ENCODE measurements at places on chromosomes 2 and 18. TPM values are rescaled to one million over a fixed set of nuclear protein-coding genes. Genes with fewer than 3 reads are reported as not detected.

Gene IL18R1
- total RNA-seq: 12.4 TPM

Gene DLX1
- not detected for total RNA-seq

Gene GDF7
- total RNA-seq: 11.0 TPM

Gene RAD51AP2
- not detected for total RNA-seq

Gene SH2D6
- 0.75 TPM for total RNA-seq

Gene ATOH8
- total RNA-seq: 21.8 TPM

Gene NT5C1B
- not detected for total RNA-seq

Gene HPCAL1
- total RNA-seq: 17.5 TPM

Gene CTAGE1
- not detected for total RNA-seq

Gene C18orf32
- total RNA-seq: 37.9 TPM

Gene ITPRIPL1
- total RNA-seq: 1.7 TPM

Gene DSG1
- 0.13 TPM for total RNA-seq

- DNase-seq: no peak
These were observed 15.9 kb upstream of the SOS1 start for GRCh38 chr2:39136799-39137198.

DNA sequence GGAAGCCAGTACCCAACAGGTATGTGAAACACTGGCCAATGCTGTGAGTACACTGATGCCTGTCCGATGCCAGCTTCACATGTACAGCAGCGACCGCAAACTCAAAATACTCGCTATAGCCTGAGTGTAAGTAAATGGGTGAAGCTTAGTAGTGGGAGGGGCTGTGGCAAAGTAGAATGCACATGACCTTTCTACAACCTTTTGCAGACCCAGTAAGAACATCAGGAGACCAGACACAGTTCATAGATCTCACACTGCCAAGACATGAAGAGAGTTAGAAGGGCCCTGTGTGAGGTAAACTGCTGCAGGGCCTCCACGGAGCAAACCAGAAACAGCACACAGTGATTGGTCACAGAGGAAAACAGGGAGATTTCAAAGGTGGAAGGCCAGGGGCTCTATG is 9.1 kb upstream of the UBXN4 start:
- no peak for DNase-seq

- DNase-seq: peak; percentile 46
These were observed 36.2 kb downstream of the EIF2AK3 start for GRCh38 chr2:88590998-88591613.

GRCh38 chr18:79748321-79749180 is 49.2 kb upstream of the KCNG2 start:
- DNase-seq: no peak

DNA sequence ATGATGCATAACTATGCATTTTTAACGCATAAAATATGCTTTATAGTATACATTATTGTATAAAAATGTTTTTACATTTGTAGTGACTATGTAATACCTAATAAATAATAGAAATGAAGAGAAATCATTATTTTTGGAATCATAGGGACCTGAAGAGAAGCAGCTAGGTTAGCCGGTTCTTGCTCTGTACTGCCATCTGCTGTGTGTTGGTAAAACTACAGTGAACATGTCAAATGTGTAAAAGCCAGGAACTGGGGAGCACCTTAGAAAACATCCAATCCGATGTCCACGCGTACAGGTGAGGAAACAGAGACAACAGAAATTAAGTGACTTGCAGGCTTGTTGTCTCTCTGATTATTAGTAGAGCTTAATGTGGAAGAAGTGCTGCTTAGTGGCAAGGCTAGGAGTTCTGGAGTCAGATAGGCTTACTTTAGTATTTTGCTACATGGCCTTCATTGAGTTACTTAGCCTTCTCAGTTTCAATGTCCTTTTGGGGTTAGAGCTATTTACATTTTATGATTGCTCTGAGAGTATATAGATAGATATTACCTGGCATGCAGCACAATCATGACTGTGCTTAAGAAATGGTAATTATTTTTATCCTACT is 386.5 kb downstream of the DLGAP1 start:
- peak; percentile 46 for DNase-seq

- no peak for DNase-seq
These were observed 58.7 kb downstream of the L3MBTL4 start for GRCh38 chr18:6355789-6356589.

- DNase-seq: no peak
These were observed 10.9 kb downstream of the RBMS1 start for GRCh38 chr2:160482673-160483072.

GRCh38 chr2:17719562-17720371 is 33.8 kb downstream of the SMC6 start:
- no peak for DNase-seq

- DNase-seq: no peak
These were observed 9.1 kb downstream of the TNP1 start for GRCh38 chr2:216850665-216851322.

DNA sequence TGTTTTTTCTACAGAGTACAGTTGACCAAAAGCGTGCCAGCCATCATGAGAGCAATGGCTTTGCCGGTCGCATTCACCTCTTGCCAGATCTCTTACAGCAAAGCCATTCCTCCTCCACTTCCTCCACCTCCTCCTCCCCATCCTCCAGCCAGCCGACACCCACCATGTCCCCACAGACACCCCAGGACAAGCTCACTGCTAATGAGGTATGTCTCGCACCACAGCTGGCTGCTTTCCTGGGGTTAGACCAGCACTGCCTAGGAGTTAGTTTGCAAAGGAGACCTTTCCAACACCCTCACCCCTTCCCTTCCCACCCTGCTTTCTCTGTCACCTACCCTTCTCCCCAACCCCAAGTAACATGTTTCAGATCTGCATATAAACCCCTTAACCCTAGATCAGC is 120.3 kb upstream of the IL1R2 start:
- no peak for DNase-seq

DNA sequence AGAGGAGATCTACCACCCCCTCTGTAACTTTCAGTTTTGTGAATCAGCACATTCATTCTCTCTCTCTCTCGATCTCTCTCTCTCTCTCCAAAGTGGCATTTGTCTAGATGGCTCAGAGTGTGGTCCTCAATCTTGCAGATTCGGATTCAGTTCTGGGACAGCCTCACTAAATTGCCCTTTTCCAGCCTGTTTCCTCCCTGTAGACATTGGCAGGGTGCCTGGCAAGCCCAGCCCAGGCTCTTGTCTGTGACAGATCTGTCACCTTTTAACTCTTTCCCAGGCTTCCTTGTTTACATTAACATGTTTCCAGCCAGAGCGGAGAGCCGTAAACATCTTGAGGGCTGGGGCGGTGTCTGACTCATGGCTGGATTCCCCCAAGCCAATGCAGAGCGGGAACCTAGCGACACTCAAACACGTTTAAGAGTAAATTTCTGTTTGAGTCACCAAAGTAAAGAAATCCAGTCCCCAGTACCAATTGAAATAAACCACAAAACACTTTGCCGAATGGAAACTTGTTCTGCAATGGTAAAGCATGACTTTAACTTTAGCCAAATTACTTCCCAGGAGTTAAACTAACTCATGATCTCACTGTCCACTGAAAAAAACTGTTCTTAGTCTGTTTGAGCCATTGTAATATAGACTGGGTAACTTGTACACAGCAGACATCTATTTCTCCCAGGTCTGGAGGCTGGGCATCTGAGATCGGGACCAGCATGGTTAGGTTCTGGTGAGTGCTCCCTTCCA is 6.6 kb upstream of the CYP27C1 start:
- peak; percentile 85 for DNase-seq

DNA sequence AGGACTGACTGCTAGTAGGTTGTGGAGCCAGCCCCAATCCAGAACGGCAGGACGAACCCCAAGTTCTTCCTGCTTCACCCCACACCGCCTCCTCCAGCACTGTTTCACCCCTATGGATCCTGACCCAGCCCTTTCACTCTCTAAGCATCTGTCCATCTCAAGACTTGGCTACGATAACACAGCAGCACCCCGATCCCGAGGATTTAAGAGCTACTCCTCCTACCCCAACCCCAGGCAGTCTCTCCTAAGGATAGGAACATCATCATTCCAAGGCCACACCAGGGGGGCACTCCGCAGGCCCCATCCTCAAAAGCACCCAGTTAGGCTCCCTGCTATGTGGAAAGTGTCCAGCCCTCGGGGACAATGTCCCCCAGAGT is 645 bp downstream of the KCTD18 start:
- no peak for DNase-seq

- no peak for DNase-seq
These were observed 299.4 kb upstream of the ID2 start for GRCh38 chr2:8382485-8382884.

DNA sequence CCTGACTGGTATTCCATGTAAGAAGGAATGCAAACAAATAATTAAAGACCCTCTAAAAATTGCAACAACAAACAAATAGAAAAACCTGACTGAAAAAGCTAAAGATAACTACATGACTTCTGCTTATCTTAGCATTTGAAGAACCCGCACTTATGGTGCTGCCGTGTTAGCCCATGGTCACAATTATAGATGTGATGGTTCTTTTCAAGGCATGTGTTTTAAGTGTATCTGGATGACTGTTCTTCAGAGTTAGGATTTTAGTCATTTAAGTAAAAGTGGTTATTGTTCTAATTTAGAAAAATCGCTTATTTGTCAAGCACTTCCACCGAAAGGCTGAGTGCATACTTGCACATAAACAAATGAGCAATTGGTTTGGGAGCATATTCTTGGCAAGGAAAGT is 77.3 kb downstream of the CPS1 start:
- DNase-seq: no peak

- DNase-seq: no peak
These were observed 50.3 kb upstream of the ZBTB7C start for GRCh38 chr18:48459465-48459864.

GRCh38 chr2:72292433-72292832 is 144.8 kb upstream of the CYP26B1 start:
- no peak for DNase-seq

DNA sequence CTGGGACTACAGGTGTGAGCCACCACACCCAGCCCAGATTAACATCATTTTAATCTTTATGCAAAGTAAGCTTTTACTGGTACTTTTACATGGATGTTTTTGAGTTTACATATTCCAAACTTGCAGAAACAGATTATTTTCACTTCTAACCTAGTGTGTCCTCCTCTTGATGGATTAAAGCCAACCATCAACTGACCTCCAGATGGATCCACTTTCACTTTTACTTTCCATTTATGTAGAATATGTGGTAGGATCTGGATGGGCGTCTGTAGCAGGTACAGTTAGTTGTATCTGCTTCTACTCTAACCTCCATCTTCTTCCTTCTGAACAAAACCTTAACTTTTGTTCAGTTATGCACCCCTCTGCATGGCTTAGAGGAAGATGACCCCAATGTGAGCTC is 264.1 kb downstream of the CDH20 start:
- DNase-seq: no peak

- no peak for DNase-seq
These were observed 1.6 kb upstream of the SESTD1 start for GRCh38 chr2:179266271-179266670.

- DNase-seq: no peak
These were observed 222.1 kb downstream of the CELF4 start for GRCh38 chr18:37343542-37343851.

DNA sequence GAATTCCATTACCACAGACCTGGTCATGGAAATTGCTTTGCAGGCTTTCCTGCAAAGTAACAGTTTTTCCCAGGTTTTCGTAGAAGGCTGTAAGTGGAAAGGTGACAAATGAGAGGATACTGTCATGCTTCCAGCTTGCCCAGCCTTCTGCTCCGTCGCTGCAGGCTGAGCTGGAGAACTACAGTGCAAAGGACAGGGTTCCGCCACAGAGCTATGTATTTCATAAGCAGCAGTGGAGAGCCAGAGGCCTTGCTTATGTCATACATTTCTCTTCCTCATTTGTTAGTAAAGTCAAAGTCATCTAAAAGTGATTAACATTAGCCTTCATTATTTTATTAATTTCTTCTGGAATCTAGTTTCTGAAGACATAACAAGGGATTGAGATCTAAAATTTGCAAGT is 72.9 kb upstream of the RBM44 start:
- peak; percentile 36 for DNase-seq

- no peak for DNase-seq
These were observed 5.4 kb downstream of the SNORC start for GRCh38 chr2:232875256-232876121.

DNA sequence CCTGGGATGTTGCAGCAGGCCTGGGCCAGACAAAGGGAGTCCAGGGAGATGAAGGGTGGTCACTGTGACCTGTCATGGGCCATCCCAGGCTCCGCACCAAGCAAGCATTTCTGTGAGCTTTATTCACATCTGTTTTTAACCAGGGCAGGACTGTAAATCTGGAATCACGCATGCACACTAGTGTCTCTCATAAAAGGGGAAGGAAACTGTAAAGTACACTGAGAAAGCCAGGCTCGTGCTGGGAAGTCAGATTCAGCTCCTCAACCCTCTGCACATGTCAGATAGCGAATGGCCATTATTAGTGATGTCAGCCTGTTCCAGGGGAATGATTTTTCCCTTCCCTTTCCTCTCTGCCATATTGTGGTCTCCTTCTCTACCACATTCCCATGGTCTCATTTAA is 818.6 kb upstream of the RAB6C start:
- no peak for DNase-seq

GRCh38 chr2:98458207-98458606 is 13.5 kb downstream of the INPP4A start:
- DNase-seq: peak; percentile 29

DNA sequence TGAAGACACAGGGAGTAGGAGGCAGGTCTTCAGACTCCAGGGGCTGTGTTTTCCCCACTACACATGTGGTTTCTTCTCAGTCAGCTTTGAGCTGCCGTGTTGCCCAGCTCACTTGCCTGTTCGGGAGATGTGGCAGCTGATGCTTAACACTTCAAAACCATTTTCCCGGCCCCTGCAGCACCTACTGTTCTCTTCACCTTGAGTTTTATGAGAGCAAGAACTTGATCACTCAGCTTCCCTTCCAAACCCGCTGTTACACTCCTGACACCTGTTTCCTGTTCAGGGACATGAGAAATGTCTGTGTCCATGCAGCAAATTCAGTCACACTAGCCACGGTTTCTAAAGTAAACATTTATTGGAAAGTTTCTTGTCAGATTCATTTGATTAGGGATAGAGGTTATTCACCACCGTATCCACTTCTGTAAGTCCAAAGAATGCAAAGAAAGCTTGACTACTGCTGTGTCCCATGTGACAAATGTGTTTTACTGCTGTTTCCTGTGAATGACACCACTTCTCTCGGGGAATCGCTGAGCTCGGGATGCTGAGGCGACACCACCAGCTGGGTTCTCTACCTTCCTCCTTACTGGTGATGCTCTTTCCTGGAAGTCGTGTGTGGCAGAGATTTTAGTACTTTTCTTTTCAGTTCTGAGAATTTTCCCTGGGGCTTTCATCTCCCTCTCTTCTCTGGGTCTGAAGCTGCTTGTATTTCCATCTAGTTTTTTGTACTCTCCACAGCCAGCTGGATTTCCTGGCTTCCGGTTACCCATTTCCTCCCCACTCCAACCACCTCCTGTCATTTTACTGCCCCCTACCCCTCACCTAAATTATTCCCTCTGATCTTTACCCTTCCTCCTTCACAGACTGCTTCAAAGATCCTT is 91.7 kb downstream of the KLF7 start:
- no peak for DNase-seq

GRCh38 chr2:176114930-176115625 is 1.5 kb upstream of the HOXD10 start:
- DNase-seq: no peak

GRCh38 chr18:68925268-68925667 is 127.4 kb downstream of the CCDC102B start:
- no peak for DNase-seq

All from ureter (tissue), 1 donor.